ENCODE measurements at places on chromosomes 12 and 14. TPM values are rescaled to one million over a fixed set of nuclear protein-coding genes. Genes with fewer than 3 reads are reported as not detected.

GSKIP gene
- 18.2 TPM for polyA plus RNA-seq

DHH gene
- 0.08 TPM for polyA plus RNA-seq

RHOJ gene
- 12.1 TPM for polyA plus RNA-seq

ASCL1 gene
- polyA plus RNA-seq: 0.28 TPM

MSI1 gene
- polyA plus RNA-seq: 1.3 TPM

ARHGEF40 gene
- 64.2 TPM for polyA plus RNA-seq

IPO4 gene
- 61.3 TPM for polyA plus RNA-seq

SYT1 gene
- 17.0 TPM for polyA plus RNA-seq

DNA sequence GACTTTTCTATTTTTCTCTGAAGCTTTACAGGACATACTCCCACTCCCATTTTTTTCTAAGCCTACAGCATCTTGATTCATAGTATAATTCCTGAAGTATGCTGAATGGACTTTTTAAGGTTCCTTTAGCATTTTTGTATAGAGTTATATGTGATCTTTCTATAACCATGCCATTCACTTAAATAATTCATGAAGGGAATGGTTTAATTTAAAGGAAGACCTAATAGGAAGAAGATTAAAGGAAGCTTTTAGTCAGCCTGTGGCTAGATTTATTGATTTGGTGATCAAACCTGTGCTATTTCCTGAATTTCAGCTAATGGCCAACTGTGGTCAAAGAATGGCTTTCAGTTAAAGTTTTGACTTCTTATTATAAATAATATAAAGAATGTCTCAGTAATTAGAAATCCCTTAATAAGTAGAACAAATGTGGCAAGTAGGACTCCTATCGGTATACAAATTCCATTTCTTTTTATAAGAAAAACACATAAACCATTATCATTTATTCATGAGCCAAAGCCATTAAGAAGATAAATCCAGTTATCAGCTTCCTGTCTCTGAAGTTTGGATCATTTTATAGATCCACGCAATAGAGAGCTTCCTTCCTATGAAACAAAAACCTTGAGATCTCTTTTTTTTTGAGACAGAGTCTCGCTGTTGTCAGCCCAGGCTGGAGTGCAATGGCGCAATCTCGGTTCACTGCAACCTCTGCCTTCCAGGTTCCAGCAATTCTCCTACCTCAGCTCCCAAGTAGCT, 4.0 kb upstream of the MAPK1IP1L start:
- DNase-seq: no peak

GRCh38 chr12:52754135-52754534, 23.0 kb downstream of the KRT76 start:
- DNase-seq: no peak

- no peak for DNase-seq
Measured at GRCh38 chr12:7289743-7290142, 14.1 kb upstream of the ACSM4 start.

GRCh38 chr14:20609215-20610001, 18.2 kb upstream of the RNASE12 start:
- peak; percentile 75 for DNase-seq

DNA sequence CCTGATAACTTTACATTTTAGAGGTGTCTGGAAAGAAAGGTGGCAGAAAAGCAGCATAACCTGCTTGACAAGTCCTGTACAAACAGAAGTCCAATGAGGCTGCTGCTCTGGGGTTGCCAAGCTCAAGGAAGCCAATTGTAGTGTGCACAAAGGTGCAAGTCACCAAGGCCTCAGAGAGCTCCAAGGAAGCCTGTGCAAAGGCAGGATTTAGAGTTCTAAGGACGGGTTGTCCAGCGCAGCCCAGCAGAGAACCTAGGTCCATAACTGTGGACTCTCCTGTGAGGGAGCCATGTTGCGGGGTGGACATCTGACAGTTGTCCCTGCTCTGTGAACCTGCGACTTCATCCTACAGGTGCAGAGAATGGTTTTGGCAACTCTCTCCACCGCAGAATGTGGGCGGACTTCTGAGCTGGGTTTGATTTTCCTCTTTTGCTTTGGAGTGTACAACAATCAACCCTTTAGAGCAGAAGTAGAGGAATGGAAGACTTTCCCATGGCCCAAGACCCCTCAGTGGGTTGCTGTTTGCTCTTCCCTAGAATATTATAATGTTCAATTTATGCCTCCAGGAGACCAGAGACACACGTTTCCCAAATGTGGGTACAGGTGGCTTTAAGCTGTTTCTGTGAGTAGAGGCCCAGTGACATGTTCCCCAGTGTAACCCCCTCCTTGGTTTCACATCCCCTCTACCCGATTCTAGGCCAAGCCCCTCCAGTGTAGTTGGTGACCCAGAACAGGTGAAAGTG, 81.0 kb downstream of the ETV6 start:
- DNase-seq: no peak

DNA sequence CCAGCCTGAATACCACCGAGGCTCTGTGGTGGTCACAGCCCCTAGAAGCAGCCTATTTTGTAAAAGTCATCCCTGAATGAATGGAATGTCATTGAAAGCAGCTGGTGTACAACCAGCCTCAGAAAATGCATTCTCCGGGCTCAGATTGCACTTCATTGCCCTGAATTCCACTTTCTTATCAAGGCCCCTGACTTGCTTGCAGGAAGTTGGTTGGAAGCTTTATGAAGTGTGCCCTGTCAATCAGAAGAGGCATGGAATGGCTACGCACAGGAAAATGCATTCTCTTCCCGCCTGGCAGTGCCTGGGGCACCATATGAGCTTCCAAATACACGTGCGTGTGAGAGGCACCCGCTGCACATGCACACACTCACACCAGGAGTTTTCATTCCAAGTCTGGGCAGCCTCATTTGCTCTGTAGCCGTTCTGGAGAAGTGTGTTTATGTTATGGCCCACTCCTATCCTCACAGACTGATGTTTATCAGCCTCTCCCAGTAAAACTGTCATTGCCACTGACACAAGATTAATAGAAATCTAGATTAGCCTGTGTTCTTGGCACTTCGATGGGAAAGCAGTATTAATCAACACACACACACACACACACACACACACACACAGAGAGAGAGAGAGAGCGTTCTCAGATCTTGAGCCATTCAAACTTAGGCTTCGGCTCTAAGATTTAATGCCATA, 63.9 kb downstream of the NUAK1 start:
- DNase-seq: peak; percentile 17

GRCh38 chr12:108905725-108906124, 25.8 kb downstream of the DAO start:
- DNase-seq: no peak

- DNase-seq: no peak
Measured at GRCh38 chr12:27498761-27499160, 25.2 kb upstream of the PPFIBP1 start.

DNA sequence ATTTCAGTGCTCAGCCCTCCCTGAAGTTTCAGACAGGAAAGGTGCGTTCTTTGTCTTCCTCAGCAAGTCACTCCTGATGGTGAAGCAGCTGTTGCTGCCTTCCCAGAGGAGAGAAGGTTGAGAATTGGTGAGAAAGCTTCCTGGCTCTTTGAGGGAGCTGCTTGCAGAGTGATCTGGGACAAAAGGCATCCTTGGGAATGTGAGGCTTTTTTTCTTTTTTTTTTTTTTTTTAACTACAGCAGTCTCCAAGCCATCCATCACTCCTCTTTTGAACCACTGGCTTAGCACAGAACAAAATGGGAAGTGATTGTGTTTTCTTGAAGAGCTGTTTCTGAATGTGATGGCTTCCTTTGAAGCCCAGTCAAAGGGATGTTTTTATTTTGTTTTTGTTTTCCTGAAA, 120.4 kb upstream of the LRIG3 start:
- no peak for DNase-seq

GRCh38 chr12:93122569-93123091, 193.5 kb upstream of the EEA1 start:
- DNase-seq: no peak

DNA sequence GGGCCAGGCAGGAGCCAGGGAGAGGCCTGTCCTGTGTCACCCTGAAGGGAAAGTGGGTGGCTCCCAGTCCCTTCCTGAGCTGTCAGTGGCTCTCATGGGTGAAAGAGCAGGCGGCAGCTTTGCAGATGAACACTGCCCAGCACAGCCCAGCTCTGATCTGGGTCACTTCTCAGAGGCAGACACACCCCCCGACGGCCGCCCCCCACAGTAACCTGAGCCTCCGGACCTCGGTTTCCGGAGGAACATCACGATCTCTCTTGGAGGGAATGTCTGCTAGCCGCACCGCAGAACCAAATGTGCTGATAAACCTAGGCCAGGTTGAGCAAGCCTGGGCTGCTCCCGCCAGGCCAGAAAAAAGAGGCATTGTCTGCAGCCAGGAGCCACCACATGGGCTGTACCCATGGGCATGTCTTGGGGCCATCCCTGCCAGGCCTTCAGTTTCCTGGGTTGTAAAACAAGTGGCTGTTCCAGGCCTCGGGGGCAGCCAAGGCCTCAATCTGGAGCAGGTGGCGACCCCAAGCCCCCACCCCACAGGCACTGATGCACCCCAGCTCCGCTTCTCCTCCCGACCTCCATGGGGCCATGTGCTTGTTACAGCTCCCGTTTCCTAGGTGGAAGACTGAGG, 57.6 kb downstream of the NCOR2 start:
- DNase-seq: peak; percentile 79

DNA sequence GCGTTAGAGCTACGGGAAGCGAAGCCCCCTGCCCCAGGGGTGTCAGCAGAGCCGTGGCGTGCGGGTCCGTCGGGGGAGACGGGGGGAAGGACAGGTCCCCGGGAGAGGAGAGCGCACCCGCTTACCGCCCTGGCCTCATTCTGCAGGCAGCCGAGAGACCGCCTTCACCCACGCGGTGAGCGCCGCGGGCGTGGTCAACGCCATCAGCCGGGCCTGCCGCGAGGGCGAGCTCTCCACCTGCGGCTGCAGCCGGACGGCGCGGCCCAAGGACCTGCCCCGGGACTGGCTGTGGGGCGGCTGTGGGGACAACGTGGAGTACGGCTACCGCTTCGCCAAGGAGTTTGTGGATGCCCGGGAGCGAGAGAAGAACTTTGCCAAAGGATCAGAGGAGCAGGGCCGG, 10.5 kb downstream of the WNT5B start:
- DNase-seq: no peak

DNA sequence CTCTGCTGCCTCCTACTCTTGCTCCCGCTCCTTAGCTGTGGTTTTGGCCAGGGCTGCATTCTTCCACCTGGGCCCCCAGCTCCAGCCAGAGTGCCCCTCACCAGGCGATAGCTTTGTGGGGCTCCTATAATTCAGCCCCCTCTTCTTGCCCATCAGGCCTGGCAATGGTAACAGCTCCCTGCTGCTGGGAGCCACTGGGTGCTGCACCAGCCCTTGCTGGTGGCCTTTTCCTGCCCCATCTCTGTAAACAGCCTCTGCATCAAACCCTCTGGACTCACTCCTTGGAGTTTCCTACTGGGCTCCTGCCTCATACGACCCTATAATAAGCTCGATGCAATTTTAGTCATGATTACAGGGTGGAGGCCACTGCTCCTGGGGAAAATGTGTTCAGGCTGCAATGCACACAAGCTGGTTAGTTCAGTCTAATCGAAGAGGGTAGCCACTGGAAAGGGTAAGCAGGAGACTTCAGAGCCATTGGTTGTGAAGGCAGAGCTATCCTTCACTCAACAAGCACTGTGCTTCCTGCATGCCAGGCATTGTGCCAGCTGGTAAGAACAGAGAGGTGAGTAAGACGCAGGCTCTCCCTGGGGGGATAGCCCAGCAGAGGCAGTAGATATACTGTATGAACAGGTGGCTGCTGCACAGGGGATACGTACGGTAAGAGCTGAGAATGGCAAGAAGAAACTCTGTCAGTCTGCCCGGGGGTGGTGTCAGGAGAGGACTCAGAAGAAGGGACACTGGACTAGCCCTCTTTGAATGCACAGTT, 24.7 kb downstream of the CLMN start:
- no peak for DNase-seq

DNA sequence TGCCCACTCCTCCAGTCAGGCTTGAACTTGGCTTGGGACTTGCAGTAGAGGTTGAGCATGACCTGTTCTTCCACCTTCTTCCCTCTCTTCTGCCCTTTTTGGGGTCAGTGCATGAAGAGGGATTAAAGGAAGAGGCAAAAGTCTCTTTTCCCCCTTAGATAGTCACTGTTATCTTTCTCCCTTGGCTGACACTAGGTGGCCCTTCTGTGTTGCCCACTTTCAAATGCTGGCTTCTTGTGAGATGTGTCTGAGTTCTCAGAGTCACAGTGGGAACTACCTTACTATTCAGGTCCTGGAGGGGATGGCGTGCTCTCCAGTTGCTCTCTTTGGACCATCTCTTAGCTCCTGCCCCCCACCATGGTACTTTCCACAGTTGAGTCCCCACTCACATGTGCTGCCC, 73.6 kb downstream of the GPR65 start:
- DNase-seq: no peak

DNA sequence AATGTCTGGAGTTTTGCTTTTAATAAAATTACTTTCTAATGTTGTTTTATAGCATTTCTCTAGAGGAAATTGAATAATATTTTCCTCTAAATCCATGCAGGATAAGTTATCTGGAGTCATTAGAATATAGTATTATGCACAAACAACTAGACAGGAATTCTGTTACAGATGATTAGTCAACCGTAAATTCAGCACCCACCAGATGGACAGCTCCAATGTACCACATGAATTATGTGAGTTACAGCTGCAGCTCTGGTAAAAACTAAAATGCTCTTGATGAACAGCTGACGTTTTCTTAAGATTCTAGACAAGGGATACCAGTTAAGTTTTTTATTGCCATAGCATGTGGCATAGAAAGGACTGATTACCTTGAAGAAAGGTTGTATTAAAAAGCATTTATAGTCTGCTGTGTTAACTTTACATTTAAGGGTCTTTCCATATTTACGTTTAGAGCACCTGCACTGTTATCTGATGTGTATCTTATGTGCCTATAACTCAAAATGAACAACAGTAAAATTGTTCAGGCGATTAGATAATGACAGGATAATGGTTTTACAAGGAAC, 321.4 kb upstream of the LRFN5 start:
- DNase-seq: no peak

DNA sequence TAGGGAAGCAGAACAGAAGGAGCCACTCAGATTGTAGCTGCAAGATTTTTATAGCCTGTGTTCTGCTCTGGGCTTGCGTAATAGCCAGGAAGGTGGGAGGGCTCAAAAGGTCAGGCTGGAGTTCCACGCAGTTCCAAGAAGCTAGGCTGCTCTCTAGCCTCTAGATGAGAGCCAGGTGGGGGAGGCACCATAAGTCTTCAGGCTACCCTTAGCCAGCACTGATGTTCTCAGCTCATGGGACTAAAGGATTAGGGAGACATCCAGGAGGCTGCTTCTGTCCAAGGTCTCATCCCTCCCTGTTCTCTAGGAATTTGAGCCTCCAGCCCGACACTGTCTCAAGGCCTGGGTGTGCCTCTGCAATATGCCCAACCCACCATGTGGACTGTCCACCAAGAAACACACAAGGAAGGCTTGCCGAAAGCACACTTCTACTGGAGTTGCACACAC, 1.7 kb downstream of the LMBR1L start:
- DNase-seq: no peak
